ENCODE measurements at places on chromosomes 4 and X. TPM values are rescaled to one million over a fixed set of nuclear protein-coding genes. Genes with fewer than 3 reads are reported as not detected.

AMTN gene
- total RNA-seq, result not detected

KIAA1210 gene
- total RNA-seq, result not detected

XAGE5 gene
- not detected for total RNA-seq

P2RY8 gene
- total RNA-seq, result 139 TPM

DDX53 gene
- not detected for total RNA-seq

SRPK3 gene
- total RNA-seq, result not detected

SRPX gene
- total RNA-seq, result not detected

TRIM75 gene
- total RNA-seq, result not detected

NDUFA1 gene
- 46.2 TPM for total RNA-seq

HTN3 gene
- total RNA-seq, result not detected

PIN4 gene
- total RNA-seq, result 1.2 TPM

DNA sequence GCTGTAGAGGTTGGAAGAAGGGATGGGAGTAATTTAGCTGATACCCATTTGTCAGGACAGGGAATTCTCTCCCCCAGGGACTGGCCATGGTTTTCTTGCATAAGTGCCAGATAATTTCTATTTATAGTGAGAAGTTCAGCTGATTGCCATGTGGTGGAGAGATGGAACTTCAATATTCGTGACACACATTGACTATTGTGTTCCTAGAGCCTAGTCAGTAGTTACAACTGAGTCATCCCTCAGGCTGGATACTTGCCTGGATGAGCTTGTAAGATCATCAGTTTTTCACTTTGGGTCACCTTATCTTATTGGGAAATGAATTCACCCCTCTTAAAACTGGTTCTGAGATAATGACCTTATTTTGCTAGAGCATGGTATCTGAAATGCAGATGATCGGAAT, 32.2 kb downstream of the CFAP299 start:
- H3K4me1 ChIP-seq, result peaks cover 3% of the 10 kb centered on the region
- no peak for DNase-seq
- H3K27ac ChIP-seq, result no peak overlapping the region
- H3K4me3 ChIP-seq, result no peak overlapping the region

- H3K36me3 ChIP-seq, result no peaks in the 10 kb centered on the region
- H3K27me3 ChIP-seq, result peaks cover 9% of the 10 kb centered on the region
- no peak overlapping the region for H3K4me3 ChIP-seq
- DNase-seq, result no peak
Measured at GRCh38 chr4:55269995-55270394, 76.0 kb upstream of the SRD5A3 start.

DNA sequence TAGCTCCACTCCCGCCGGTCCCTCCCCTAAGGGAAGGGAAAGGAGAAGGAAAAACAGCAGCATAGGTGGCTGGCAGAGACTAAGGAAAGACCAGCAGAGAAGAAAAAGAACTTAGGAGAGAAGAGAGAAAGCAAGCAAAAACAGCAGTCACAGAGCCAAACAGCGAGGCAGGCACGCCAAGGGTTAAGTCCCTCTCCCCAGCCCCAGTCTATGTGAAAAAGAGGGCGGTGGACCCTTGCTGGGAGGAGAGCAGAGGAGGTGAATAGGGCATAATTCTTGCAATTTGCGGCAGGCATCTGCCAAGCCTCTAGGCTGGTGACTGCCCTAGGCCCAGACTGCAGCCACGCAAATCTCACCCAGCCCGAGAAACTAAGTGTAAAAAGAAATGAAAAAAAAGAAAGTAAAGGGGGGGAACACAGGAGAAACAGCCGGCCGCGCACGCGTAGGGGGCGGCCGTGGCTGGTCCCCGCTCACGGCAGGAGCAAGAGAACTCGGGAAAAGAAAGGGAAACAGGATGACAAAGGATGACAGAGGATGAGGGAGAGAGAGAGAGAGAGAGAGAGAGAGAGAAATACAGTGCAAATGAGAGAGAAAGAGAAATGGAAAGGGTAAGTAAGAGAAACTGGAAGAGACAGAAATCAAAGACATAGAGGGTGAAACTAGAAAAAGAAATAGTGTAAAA, 48.6 kb downstream of the MAGEA9 start:
- H3K4me3 ChIP-seq, result peak overlapping the region; percentile 37
- peak overlapping the region; percentile 52 for H3K27ac ChIP-seq
- no peaks in the 10 kb centered on the region for H3K36me3 ChIP-seq
- no peak for DNase-seq

DNA sequence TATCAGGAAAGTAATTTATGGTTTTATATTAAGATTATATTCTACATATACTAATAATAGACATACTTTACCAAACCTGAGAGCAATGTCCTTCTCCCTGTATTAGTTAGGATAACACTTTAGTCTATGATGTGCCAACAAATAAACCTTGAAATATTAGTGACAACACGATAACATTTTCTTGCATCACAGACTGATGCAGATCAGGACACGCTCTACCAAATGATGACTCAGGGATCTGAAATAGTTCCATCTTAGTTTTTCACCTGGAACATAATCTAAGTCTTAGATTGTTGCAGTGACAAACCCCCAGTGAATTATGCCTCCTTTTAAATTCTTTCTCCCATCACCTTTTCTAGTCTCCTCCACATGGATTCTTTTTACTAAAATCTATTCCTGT, 214.2 kb downstream of the CLCN4 start:
- H3K4me3 ChIP-seq, result no peak overlapping the region
- no peaks in the 10 kb centered on the region for H3K36me3 ChIP-seq
- no peaks in the 10 kb centered on the region for H3K27me3 ChIP-seq
- no peak for DNase-seq

DNA sequence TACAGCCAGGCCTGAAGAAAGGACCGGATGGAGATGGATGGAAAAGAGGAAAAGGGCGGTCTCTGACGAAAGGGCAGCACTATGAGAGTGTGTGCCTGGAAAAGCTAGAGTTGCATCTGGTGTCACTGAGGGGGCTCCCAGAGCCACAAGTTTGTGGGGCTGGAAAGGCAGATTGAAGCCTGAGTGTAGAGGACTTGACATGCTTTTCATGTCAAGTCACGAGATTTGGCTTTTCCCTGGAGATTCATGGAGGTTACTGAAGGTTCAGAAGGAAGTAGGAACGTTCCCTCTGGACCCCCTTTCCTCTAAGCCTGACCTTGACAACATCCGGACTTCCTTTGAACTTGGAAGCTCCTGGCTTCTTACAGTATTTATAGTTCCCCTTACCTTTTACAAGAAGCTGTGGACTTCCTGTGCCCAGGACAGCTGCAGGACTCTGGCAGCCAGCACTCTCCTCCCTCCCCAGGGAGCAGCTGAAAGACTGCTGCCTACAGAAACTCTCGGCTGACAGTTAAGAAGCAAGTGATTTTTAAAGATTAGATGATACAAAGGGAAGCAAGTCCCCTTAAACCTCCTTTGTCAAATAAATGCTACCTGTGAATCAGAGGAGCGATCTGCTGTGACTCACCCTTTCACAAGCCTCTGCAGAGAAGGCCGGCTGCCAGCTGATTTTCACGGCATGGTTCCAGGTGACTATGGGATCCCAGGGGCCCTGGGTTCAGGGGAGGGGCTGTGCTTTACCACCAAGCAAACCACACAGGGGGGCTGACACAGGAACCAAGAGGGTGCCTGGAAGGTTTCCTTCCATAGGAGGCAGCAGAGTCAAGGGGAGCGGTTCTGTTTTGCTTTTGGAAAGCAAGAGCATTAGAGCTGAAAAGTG, 72.9 kb upstream of the STIM2 start:
- H3K4me3 ChIP-seq, result no peak overlapping the region
- H3K27me3 ChIP-seq, result no peaks in the 10 kb centered on the region
- H3K27ac ChIP-seq, result no peak overlapping the region
- H3K4me1 ChIP-seq, result peaks cover 8% of the 10 kb centered on the region
- peak; percentile 5 for DNase-seq
- H3K36me3 ChIP-seq, result peaks cover 5% of the 10 kb centered on the region

DNA sequence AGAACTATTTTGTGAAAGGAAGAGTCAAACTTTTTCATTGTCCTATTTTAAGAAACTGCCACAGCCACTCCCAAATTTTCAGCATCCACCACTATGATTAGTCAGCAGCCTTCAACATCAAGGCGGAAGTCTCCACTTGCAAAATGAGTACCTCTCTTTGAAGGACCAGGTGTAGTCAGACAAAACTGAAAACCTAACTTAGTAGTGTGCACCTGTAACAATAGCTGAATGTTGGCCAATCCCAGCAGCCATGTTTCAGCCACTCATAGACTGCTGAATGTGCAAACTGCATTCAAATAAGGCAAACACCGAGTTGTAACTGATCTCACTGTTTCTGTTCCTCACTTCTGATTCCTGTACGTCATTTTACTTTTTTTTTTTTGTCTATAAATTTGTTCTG, 341.1 kb downstream of the IL15 start:
- no peaks in the 10 kb centered on the region for H3K36me3 ChIP-seq
- no peak overlapping the region for H3K4me3 ChIP-seq
- H3K27ac ChIP-seq, result no peak overlapping the region
- no peaks in the 10 kb centered on the region for H3K4me1 ChIP-seq
- no peak for DNase-seq
- no peaks in the 10 kb centered on the region for H3K27me3 ChIP-seq

DNA sequence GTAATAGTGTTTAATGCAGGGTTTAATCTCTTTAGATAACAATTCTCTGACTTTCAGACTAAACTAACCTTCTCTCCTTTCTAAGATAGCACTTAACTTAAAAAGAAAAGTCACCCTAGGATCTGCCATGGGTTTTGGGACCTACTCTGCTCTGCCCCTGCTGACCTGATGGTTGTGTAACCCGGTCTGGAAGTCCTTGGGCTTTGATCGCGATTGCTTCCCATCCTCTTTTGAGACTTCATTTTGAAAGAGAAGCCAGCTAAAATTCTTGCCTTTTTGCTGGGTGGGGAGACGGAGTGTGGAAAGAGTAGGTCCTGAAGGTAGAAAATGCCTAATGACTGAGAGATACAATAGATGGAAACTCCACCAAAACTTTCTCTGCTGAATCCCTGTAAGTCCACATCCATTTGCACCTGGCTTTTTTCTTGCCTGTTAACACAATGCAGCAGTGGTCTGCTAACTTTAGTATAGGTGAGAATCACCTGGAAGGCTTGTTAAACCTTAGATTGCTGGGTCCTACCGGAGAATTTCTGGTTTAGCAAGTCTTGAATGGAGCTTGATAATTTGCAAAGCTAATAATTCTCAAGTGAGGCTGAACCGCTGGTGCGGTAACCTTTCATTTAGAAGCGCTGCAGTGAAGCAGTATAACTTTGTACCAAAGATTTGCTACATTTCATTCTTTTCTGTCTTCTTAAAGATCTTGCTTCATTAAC, 45.6 kb upstream of the CCSER1 start:
- no peak overlapping the region for H3K27ac ChIP-seq
- no peaks in the 10 kb centered on the region for H3K27me3 ChIP-seq
- no peak overlapping the region for H3K4me3 ChIP-seq
- no peaks in the 10 kb centered on the region for H3K36me3 ChIP-seq
- no peak for DNase-seq
- no peaks in the 10 kb centered on the region for H3K4me1 ChIP-seq

DNA sequence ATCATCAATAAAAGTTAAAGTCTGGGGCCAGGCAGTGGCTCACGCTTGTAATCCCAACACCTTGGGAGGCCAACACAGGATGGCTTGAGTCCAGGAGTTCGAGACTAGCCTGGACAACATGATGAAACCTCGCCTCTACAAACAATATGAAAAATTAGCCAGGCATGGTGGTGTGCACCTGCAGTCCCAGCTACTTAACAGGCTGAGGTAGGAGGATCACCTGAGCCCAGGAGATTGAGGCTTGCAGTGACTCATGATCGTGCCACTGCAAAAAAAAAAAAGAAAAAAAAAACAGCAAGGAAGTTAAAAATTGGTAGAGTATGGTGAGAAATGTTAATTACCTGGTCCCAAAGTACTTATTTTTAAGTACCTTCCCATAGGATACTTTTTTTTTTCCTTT, 27.5 kb downstream of the FBXW7 start:
- H3K4me3 ChIP-seq, result no peak overlapping the region
- no peak overlapping the region for H3K27ac ChIP-seq
- H3K4me1 ChIP-seq, result peaks cover 6% of the 10 kb centered on the region
- no peaks in the 10 kb centered on the region for H3K27me3 ChIP-seq
- no peak for DNase-seq
- peaks cover 14% of the 10 kb centered on the region for H3K36me3 ChIP-seq

GRCh38 chr4:113750296-113750695, 11.2 kb downstream of the CAMK2D start:
- peaks cover 7% of the 10 kb centered on the region for H3K36me3 ChIP-seq
- DNase-seq, result no peak
- no peak overlapping the region for H3K27ac ChIP-seq
- H3K4me3 ChIP-seq, result no peak overlapping the region

DNA sequence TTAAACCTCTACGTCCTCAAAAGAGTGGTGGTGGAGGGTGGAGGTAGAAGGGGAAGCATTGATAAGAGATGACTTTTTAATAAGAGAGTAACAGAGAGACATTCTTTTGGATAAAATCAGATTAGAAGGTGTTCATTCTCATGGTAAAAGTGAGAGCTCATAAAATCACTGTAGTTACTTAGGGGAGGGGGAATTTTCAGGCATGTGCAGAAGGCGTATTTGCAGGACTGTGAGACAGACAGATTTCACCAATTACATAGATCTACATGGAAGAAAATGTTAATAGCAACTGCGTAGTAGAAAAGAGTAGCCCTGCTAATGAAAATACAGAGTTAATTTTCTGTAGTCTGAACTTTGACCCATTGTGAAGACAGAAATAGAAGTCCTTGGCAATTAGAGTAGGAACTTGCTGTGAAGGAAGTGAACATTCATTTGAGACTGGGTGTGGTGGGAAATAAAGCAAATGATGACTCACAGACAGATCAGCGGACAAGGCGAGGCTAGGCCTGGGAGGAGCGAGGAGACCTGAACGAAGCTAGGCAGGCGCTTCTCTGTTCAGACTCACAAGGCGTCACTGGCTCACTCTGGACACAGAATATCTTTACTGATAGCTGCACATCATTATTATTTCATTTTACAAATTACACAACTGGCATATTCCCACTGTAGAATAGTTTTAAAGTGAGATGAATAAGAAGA, 57.2 kb upstream of the FAM9C start:
- no peaks in the 10 kb centered on the region for H3K27me3 ChIP-seq
- peaks cover 15% of the 10 kb centered on the region for H3K4me1 ChIP-seq
- peak; percentile 53 for DNase-seq
- no peaks in the 10 kb centered on the region for H3K36me3 ChIP-seq

- H3K4me3 ChIP-seq, result no peak within 1 kb of the TSS
- peaks cover 3% of the 10 kb centered on the region for H3K27me3 ChIP-seq
- no peaks in the 10 kb centered on the region for H3K36me3 ChIP-seq
- no peaks in the 10 kb centered on the region for H3K4me1 ChIP-seq
Measured at GRCh38 chr4:99574530-99575324, at the start of gene MTTP. MTTP (plus strand) TSS chr4:99574824; CDS start chr4:99574910, 86 bp downstream.

- no peaks in the 10 kb centered on the region for H3K27me3 ChIP-seq
- no peak overlapping the region for H3K27ac ChIP-seq
- DNase-seq, result no peak
- H3K4me3 ChIP-seq, result no peak overlapping the region
- H3K36me3 ChIP-seq, result no peaks in the 10 kb centered on the region
Measured at GRCh38 chr4:164551713-164552040, 202.3 kb upstream of the SMIM31 start.

- DNase-seq, result no peak
- no peak overlapping the region for H3K4me3 ChIP-seq
- H3K27ac ChIP-seq, result no peak overlapping the region
- H3K4me1 ChIP-seq, result no peaks in the 10 kb centered on the region
Measured at GRCh38 chr4:123676071-123676889, 279.7 kb downstream of the SPRY1 start.

GRCh38 chr4:168421671-168422070, 58.6 kb downstream of the DDX60L start:
- no peaks in the 10 kb centered on the region for H3K27me3 ChIP-seq
- peaks cover 74% of the 10 kb centered on the region for H3K36me3 ChIP-seq
- DNase-seq, result no peak
- no peaks in the 10 kb centered on the region for H3K4me1 ChIP-seq
- no peak overlapping the region for H3K4me3 ChIP-seq
